ENCODE measurements at places on chromosomes 13 and 19.

DNA sequence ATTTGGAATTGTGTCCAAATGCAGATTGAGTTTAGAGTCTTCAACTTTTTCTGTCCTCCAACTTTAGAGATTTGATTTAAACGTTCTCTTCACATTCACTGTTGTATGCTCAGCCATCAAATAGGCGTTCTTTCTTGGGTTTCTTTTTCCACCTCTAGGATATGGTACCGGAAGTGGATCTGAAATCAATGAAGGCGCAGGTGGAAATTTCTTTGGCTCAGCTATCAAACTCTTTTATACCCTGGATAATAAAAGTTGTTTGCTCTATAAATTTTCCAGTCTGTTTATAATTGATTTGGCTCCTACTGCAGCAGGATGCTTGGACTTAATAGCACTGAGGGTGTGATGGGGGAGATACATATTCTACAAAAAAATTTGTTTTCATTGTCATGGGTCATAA, 1.6 kb downstream of the COG3 start:
- DNase-seq = no peak

DNA sequence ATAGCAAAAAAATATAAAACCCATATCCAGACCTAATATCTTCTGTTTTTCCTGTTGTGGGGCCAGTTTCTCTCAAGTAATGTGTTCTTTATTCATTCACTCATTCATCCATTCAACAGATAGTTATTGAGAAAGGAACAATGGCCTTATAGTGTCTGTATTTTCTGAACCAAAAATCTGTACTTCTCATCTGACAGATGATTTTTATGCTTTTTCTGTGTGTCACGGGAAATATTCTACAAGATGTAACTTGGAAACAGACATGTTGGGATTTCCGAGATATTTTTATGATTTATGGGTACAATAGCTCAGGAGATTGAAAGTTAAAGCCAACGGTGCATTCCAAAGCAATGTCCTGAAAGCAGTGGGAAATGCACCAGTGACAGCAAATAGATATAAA, 5.7 kb downstream of the ACOD1 start:
- no peak for DNase-seq

DNA sequence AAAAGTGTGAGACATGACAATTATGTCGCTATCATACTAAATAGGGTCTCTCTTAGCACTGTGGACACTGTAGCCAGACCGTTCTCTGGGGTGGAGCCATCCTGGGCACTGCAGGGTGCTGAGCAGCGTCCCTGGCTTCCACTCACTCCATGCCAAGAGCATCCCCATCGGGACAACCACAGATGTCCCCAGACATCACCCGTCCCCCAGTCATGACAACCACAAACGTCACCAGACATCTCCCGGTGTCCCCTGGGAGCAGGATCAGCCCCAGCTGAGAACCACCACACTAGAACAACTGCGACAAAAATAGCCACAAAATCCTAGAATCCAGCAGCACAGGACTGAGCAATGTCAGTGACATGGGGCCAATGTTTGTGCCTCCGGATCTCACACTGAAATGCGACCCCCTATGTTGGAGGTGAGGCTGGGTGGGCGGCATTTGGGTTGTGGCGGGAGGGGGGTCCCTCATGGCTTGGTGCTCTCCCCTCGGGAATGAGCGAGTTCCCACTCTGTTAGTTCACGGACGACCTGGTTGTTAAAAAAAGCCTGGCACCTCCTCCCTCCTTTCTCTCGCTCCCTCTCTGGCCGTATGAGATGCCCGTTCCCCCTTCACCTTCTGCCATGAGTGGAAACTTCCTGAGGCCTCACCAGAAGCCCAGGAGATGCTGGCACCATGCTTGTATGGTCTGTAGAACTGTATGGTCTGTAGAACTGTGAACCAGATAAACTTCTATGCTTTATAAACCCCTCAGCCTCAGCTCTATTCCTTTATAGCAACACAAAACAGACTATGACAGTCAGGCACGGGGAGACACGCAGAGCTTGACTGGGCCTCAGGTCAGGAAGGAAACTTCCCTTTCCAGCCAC, 93.9 kb downstream of the GADD45B start:
- DNase-seq = no peak

- DNase-seq = no peak
Observed at GRCh38 chr13:100566543-100566942, 22.0 kb downstream of the GGACT start.

DNA sequence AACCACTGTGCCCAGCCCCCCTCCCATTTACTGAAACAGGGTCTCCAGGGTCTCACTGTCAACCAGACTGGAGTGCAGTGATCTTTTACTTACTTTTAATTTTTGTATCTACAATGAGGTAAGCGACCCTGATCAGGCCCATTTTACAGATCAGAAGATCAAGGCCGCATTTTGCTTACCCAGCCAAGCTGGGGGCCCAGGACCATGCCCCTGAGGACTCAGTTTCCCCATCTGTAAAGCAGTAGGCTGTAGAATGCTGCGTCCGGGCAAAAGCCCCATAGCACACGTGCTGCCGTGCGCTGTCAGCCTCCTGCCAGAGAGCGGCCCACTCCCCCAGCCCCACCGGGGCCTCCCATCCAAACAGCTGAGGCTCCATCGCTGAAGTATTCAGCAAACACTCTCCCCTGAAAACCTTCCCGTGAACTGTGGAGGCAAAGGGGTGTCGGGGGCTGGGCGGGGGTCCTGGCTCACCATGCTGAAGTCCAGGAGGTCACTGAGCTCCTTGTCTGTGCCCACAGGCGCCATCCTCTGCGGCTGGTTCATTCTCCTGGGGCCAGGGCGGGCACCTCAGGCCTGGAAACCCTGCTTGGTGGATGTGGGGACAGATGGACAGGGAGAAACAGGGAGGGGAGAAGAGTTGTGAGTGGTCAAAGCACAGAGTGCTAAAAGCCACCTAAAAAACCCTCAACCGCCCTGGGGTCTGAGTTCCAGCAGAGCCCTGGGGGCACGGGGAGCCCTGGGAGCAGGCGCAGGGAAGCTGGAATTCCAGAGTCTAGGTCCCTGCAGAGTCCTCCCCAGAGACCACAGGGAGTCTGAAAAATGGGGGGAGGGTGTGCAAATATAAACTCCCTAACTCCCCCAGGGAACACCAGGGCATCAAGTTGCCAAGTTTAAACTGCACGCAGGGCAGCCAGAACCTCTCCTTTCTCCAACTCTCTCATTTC, 2.4 kb downstream of the TCF3 start:
- no peak for DNase-seq

DNA sequence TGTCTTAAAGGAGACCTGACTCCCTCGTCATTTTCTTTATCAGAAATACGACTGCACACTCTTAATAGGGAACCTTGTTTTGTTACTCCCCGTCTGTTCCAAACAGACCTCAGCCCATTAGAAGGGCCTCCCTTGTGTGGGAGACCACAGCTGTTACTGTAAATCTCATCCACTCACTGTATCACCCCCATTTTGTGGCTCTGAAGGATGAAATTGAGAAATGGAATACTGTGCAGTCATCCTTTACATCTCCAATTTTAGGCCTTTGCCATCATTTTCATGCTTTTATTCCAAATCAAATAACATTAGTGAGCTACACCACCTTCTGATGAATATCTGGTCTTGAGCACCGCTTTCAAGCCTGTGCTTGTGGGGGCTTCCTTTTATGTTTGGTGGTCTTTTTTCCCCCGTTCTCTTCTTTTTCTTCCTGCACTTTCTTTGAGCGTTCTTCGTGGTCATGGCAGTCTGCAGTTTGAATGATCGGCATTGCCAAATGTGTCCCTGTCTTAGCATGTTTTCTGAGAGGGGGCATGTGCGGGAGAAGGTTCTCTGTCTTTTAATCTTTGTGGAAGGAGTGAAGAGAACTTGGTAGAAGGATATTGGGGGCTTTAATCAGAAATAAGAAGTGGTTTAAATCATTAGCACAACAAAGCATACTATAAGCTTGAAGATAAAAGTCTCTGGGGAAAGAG, 65.8 kb downstream of the GGACT start:
- no peak for DNase-seq

DNA sequence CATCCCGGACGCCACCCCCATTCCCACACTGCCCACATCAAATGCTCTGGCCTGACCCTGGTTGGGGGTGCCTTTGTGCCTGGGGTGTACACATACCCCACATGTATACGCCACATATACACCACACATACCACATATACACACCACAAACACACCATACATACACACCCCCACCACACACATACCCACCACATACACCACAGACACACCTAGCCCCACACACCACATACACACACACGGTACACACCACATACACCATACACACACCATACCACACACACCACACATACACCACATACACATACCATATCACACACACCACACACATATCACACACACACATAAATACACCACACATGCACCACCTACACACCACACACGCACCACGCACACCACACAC, 10.2 kb downstream of the ERFL start:
- DNase-seq = no peak

DNA sequence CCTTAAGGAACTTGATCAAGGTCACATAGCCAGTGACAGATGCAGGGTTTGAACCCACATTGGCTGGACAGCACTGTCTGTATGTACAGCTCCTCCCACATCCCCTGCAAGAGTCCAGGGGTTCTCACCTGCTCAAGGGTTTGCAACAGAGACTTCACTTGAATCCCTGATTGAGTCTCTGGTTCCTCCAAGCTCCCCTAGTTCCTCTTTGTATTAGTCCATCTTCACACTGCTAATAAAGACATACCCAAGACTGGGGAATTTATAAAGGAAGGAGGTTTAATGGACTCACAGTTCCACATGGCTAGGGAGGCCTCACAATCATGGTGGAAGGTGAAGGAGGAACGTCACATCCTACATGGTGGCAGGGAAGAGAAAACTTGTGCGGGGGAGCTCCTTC, 72.8 kb upstream of the CLDN10 start:
- peak; percentile 37 for DNase-seq

- DNase-seq = no peak
Observed at GRCh38 chr19:30659638-30660037, 287.5 kb downstream of the ZNF536 start.

DNA sequence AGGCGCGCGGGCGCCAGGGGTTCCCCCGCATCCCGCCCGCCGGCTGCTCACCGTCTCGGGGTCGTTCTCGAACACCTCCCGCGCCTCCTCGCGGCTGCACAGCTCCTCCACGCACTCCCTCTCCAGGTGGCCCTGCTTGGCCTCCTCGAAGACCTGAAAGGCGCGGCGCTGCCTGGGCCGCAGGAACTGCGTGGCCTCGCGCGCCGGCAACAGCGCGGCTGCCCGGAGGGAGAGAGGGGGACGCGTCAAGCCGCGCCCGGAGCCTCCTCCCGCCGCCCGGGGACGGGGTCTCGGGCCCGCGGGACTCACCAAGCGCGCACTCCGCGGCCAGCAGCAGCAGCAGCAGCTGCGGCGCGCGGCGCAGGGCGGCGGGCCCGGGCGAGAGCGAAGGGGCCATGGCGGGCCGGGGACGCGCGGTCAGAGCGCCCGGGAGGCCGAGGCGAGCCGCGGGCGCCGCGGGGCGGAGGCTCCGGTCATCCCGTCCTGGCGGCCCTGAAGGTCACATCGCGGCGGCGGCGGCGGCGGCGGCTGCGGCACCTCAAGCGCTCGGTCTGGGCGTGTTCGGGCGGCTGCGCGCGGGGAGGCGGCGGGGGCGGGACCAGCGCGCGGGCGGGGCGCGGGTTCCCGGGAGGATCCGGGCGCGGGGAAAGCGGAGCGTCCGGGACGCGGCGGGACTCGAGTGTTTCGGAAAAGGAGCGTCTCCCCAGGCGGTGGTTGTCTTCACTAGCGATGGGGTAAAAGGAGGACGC, at the start of gene GAS6:
Gene GAS6 (minus strand): TSS at position 553 of the 749 bp plus-strand sequence. CDS start 156 bp downstream, at position 397.
- DNase-seq = no peak

GRCh38 chr19:18814063-18814462, 17.7 kb upstream of the UPF1 start:
- DNase-seq = no peak

DNA sequence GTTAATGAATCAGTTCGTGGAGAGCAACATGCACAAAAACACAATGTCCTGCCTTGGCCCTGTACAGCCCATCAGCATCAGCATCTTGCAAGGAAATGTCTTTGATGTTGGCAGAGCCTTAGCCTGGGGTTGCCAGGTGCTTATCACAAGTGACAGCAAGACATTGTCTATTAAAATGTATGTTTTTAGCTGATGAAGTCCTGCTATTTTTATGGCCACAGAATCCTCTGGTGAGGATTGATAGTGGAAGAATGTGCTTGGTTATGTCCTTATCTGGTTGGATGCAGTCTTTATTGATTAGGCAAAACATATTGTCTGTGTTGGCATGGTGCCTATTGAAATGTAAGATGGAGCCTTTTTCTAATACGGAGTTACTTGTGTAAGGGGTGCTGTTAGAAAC, 1427.0 kb upstream of the MIR17HG start:
- DNase-seq = no peak

DNA sequence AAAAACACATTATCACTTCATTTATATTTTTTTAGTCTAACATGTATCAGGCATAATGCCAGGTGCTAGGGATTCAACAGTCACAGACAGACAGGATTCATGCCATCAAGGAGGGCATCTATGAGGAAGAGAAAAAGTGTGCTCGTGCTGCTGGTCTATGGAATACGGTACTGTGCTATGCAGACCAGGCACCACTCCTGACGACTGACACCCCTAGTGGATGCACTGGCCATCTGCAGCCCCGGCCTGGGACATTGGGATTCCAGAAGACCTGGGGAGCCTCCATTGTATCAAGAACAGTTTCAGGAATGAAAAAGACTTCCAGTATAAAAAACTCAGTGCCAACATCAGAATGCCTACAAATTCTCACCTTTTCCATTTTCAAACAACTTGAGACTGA, 94.0 kb downstream of the KLF12 start:
- DNase-seq = no peak

DNA sequence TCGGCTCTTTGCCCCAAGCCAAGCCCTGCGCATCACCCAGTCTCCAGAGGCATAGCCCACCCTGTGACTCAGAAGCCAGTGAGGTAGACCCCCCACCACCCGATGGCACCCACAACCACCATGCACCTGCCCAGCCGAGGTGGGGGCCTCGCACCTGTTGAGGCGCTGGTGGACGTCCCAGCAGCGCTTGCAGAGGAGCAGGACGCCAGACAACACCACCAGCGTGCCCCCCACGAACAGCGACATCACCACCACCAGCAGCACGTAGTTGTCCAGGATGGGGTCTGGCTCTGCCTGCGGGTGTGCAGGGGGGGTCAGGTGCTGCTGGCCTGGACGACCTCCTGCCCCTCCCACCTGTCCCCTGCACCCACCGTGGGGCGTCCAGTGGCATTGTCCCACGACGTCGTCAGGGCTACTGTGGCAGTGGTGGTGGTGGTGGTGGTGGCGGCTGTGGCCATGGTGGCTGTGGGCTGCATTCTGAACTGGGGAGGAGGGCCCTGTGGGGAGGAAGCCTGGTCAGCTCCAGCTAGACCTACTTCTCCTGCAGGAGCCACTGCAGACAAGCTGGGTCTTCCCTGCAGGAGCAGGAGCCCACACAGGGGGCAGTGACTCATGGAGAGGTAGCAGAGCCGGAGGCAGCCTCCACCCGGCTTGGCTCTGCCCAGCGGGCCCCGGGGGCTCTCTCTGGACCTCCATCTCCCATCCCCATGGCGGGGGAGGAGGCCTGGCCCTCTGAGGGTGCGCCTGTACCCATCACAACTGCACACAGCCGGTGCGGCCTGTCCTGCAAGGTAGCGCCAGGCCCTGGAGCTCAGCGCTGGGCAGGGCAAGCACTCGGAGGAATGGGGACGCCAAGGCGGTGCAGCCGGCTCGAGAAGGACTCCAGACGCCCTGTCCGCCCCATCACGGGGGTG, 1.9 kb downstream of the CBARP start:
- no peak for DNase-seq

GRCh38 chr19:14477418-14478112, 2.4 kb upstream of the PTGER1 start:
- DNase-seq = no peak

GRCh38 chr13:20505405-20506366, 20.0 kb downstream of the CRYL1 start:
- peak; percentile 57 for DNase-seq

- DNase-seq = no peak
Observed at GRCh38 chr13:81406022-81406421, 1065.1 kb upstream of the SPRY2 start.

All from inflammatory macrophage treated with lipopolysaccharide for 1 hour (primary cell).